ENCODE measurements at places on chromosomes 7 and 10.

DNA sequence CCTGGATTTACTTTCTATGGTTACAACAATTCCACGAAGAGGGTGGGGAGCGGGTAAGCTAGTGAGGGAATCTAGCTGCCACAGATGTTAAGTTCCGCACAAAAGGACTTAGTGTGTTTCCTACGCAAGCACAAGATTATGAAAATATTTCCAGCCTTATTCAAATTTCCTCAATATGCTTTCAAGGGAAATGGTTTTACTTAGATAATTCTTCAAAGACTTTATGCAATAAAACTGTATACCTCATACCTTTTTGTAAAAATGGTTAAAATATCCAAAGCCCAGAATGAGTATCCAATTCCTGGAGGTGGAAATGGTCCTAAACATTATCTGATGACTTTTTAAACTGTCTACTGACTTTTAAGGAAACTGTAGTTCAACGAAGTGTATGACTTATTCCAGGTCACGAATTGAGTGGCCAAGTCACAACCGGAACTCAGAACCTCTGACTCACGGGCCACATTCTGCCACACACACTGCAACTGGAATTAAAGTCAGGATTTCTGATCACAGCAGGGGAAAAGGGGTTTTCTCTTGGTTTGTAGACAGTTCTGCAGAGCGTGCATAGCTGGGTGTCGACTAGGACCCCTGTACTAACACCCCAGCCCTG, 20.2 kb upstream of the INSIG1 start:
- DNase-seq = no peak

- no peak for DNase-seq
Observed at GRCh38 chr10:86693721-86694369, 25.5 kb downstream of the LDB3 start.

- peak; percentile 32 for DNase-seq
Observed at GRCh38 chr10:128959746-128960145, 507.3 kb upstream of the MGMT start.

DNA sequence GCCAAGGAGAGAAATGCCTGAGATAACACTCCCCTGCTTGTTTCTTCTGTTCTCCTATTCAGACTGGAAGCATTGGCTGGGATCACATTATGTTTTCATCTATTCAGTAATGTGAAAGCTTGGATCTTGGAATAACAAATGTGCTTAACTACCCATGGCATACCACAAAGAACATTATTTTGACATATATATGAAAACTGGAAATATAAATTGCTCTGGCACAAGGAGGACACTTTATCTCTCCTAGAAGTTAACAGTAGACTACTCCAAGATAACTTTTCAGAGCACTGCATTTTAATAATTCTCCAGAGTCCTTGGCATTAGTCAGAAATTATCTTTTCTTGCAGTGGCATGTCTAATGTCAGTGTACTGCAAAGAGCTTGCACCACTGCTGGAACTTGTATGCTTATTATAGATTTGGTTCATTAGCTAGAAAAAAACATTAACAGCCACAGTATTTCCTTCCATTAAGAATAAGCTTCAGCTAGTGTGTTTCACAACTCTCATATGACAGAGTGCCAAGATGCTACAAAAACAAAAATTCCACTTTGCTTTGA, 169.3 kb upstream of the LRRN3 start:
- DNase-seq = no peak

GRCh38 chr7:8434290-8435002, 1.0 kb downstream of the NXPH1 start:
- DNase-seq = no peak

GRCh38 chr7:142797391-142798377, 26.9 kb downstream of the PRSS2 start:
- DNase-seq = no peak

DNA sequence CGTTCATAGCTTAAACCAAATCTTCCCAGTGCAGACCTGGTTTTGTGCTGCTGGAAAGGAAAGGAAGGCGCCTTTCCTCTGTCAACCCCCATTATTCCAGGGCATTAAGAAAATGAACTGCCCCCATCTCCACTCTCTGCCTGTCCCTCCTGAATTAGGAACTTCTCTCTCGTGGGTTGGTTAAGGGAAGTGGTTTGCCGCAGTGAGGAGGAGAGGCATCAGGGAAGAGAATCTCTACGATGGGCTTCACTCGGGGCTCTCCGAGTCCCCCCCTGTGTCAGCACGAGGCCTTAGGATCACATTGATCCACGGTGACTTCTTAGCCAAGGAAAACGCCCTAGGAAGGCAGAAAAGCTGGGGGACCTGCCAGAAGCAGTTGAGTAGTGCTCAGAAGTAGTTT, 53.9 kb upstream of the LYZL2 start:
- no peak for DNase-seq

DNA sequence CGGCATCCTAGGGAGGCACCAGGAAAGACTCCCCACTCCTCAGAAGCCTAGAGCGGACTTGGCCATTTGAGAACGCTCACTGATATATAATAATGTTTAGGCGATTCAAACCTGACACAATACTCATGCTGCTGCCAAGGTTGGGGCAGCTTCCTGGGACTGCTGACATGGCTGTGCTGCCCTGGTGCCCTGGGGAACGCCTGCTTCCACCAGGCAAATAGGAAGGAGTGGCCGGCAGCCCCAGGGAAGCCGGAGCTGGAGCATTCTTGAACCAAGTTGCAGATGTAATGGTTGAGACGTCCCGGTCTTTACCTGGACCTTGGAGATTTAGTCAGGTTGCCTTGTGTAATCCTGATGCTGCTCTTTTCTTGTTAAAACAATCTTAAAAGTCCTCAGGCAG, 8.8 kb downstream of the GDF10 start:
- DNase-seq = no peak

- DNase-seq = no peak
Observed at GRCh38 chr7:51031216-51031615, 248.5 kb upstream of the GRB10 start.

GRCh38 chr7:151814400-151815009, 62.4 kb downstream of the PRKAG2 start:
- no peak for DNase-seq

- peak; percentile 83 for DNase-seq
Observed at GRCh38 chr7:101924171-101924570, 106.7 kb downstream of the CUX1 start.

- DNase-seq = peak; percentile 35
Observed at GRCh38 chr7:158377800-158378623, 209.6 kb downstream of the PTPRN2 start.

GRCh38 chr7:41641665-41642014, 61.2 kb downstream of the INHBA start:
- DNase-seq = no peak

GRCh38 chr10:58573144-58573543, 60.5 kb downstream of the BICC1 start:
- no peak for DNase-seq

- DNase-seq = no peak
Observed at GRCh38 chr7:84422790-84423189, 228.2 kb upstream of the SEMA3A start.

- no peak for DNase-seq
Observed at GRCh38 chr7:36970551-36971514, 246.5 kb upstream of the AOAH start.

- DNase-seq = no peak
Observed at GRCh38 chr7:78092331-78092730, 293.8 kb downstream of the PHTF2 start.

- no peak for DNase-seq
Observed at GRCh38 chr7:33601884-33602283, 303.5 kb upstream of the BMPER start.

GRCh38 chr7:105277341-105277740, 111.4 kb downstream of the SRPK2 start:
- DNase-seq = no peak

- DNase-seq = no peak
Observed at GRCh38 chr10:63030536-63030935, 102.6 kb upstream of the NRBF2 start.

DNA sequence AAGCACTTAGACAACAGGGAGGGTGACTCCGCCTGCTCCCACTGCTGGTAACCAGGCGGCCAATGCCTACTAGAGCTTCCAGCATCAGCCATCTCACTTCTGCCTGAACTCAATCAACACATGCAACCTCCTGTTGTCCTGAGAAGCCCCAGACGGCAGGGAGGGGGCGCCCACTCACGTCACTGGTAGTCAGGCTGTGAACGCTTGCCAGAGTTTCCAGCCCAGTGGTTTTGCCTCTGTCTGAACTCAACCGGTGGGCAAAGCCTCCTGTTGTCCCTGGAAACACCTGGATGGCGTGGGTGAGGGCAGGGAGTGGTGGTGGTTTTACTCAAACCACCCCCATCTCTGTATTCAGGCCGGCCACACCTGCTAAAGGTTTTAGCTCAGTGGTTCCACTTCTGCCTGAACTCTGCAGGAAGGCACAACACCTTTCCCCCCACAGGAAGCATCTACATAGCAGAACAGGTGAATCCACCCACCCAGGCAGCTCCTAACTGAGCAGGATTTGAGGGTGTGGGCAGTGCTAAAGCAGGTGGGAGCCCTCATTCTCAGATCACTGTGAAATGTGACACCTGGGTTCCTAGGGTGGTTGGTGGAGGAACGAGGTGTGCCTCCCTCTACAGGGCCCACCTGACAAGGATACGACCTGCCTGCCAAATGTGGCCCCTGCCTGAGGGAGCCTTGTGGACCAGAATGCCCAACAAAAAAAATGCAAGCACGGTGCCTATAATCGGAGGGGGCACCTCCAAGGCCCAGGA, 563.0 kb upstream of the SEMA3D start:
- no peak for DNase-seq

GRCh38 chr10:46516660-46517416, 39.6 kb downstream of the GPRIN2 start:
- DNase-seq = no peak

- peak; percentile 28 for DNase-seq
Observed at GRCh38 chr7:98084631-98085030, 22.0 kb upstream of the LMTK2 start.

- DNase-seq = peak; percentile 71
Observed at GRCh38 chr10:92290076-92290836, 622 bp downstream of the CPEB3 start.

- no peak for DNase-seq
Observed at GRCh38 chr7:127912901-127913300, 118.3 kb downstream of the LRRC4 start.

- no peak for DNase-seq
Observed at GRCh38 chr10:89428877-89429276, 14.5 kb downstream of the IFIT5 start.

- peak; percentile 93 for DNase-seq
Observed at GRCh38 chr7:151875942-151876898, 695 bp downstream of the PRKAG2 start.

GRCh38 chr10:108708363-108708762, 1214.9 kb downstream of the XPNPEP1 start:
- DNase-seq = no peak
